ENCODE measurements at places on chromosomes 7 and 10. TPM values are rescaled to one million over a fixed set of nuclear protein-coding genes. Genes with fewer than 3 reads are reported as not detected.

- DNase-seq, result no peak
Observed at GRCh38 chr7:141674171-141674671, 27.7 kb downstream of the DENND11 start.

DNA sequence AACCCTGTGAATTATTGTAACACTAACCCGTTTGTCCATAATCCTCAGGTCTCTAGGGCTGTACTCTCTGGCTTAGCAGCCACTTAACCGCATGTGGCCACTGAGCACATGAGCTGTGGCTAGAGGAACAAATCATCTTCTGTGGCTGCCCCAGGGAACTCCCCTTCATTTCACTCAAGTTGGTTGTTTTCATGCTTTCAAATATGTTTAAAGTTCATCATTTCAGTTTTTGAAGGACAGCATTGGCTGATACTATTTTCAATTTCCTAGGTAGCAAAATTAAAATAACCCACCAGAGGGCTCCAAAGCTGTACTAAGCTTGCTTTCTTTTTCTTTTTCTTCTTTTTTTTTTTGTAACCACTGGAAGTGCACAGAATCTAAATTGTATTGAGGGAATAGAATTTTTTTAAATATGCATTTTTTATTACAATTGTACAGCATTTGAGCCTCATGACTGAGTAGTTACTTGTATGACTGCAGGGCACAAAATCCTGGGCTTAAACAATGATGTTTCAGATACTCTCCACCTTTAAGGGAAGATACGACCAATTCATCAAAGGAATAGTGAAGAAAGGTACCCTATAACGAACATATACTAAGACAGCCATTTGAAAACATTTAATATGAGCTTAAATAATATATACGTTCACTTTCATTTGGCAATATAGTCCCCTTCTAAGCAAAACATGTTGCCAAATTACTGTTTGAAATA lies 38.6 kb downstream of the MRC1 start:
- no peak for DNase-seq

DNA sequence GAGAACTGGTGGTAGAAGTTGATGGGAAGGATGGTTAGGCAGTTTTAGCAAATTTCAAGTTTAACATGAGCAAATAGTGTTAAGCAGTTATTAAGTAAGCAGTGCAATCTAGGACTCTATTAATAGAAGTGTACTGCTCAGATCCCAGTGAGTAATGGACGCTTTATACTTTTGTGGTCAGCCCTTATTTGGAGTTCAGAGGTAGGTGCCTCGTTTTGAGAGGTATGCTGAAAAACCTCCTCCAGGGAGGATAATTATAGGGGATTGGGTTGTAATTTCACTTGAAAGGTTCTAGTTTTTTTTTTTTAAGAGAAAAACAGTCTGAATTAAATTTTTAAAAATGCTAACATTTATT lies 33.5 kb upstream of the CCDC7 start:
- DNase-seq, result no peak

DNA sequence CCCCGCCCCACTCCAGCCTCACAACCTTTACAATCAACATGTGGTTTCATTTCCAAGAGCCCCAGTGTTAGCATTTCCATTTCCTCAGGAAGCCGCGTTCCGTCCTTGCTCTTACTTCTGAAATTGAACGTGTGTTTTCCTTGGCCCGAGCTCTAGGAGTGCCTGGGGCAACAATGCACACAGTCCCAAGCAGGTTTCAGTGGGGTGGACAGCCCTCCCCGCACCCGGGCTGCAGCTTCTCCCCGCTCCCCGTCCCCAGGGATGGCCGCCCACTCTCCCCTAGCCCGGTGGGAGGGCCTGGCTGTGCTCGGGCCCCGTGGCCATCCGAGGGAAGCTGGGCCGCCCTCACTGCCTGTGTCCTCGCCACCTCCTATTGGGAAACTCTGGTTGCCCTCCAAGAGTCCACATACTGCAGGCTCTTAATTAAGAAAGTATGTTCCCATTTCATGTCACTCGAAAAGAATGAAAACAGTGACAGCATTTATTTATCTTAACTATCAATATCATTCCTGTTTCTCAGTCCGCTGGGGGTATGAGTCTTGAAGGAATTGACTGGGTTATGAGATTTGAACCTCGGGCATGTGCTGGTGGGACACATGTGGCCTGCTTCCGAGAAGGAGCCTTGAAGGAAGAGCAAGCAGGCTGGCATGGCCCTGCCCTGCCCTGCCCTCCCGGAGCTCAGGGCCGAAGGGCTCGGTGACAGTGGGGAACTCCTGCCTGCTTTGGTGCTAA lies 163.8 kb downstream of the GRK5 start:
- no peak for DNase-seq

DNA sequence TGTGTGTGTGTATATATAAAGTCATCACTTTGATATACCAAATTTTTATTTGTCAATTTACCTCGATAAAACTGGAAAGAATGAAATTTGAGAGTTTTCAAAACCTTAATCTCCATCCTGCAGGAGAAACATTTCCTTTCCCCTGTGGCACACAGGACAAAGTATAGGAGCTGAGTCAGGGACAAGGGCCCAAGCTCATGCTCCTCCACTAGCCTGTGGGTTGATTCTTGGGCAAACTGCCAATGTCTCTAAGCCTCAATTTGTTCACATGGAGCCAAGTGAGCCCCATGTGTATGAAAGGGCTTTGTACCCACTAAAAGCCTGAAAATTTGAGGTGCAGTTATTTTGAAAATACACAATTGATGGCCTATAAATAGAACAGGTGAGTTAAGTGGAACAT lies 60.3 kb upstream of the IL6 start:
- DNase-seq, result no peak

Gene C10orf67
- not detected for total RNA-seq

DNA sequence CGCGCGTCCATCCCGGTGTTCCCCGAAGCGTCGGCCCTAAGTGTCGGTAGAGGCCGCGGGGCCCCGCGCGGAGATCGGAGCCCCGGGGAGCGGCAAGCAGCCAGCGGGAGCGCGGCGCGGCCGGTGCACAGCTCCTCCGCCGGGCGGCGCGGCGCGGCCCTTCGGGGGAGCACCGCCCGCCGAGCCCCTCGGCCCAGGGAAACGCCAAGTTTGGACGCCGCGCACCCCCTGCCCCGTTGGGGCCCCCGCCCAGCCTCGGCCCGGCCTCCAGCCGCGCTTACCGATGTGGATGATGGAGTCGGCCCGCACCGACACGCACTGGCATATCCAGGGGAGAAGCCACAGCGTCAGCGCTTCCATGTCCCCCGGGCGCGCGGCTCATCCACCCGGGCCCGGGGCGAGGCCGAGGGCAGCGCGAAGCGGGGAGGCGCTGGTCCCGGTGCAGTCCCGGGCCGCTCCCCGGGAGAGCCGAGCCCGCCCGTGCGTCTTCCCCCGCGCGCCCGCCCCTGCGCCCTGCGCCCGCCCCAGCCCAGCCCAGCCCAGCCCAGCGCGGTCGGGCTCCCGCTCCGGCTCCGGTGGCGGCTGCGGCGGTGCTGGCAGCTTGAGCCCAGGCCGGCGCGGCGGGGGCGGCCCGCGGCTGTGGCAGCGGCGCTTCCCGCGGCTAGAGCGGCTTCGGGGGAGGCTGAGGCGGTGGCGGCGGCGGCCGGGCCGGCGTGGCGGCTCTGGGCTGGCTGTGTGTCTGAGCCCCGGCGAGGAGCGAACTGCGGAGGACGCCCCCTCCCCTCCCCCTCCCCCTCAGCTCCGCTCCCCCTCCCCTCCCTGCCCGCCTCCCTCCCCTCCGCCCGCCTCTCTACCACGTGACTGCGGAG lies at the start of gene GRID1:
GRID1 (minus strand) TSS at position 763 of the 869 bp plus-strand sequence.
- DNase-seq, result no peak

GRCh38 chr10:113958631-113959382 lies 84.9 kb upstream of the ADRB1 start:
- DNase-seq, result no peak

DNA sequence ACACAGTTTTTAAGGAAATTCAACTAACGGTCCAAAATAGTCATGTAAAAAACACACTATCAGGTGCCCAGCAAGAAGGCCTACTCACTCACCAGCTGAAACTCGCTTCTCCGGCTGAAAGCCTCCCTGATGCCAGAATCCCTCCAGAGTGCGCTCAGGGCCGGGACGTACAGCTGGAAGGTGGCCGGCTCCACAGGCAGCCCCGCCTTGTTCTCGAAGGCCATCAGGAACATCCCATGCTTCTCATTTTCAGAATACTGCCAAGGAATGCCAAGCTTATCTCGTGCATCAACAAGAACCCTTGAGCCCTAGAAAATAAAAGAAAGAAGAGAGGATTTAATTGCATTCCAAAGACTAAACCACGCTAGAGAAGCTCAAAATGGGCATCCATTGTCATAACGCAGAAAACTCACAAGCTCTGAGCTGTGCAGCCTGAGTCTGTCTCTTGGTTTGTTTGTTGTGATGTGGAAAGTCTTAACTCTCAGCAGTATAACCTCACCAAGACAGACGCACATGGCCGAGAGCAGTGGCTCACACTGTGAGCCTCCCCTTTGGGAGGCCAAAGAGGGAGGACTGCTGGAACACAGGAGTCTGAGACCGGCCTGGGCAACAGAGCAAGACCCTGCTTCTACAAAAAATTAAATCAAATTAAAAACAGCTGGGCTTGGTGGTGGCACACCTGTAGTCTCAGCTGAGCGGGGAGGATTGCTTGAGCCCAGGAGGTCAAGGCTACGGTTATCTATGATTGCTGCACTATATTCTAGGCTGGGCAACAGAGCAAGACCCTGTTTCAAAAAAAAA lies 49.1 kb downstream of the GNA12 start:
- DNase-seq, result no peak

DNA sequence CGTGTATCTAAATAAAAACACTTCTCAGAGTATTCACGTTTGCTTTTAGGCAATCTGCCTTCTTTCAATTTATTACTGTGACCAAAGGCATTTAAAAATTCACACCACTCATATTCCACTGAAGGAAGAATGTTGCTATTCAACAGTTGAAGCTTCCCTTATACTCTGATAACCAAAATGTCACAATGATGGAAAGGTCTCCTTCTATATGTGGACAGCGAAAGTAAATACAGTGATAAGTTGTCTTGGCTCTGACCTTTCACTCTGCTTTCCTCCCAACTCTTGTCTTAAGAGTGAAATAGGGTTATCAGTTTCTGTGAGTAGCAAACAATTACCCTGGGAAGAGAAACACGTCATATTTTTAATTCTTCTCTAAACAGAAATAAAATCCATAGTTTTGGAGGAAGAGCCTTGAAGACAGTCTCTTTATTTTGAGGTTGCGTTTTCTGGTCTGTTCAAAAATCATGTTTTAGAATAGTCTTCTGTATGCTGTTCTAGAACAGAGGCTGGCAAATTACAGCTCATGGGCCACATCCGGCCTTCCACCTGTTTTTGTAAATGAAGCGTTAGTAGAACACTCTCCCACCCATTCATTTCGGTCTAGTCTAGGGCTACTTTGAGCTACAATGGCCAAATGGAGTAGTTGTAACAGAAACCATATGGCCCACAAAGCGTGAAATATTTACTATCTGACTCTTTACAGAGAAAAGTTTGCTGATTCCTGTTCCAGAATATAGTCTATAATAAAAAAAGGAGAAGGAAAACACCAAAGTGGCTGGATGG lies 41.3 kb downstream of the ETV1 start:
- no peak for DNase-seq

- no peak for DNase-seq
Observed at GRCh38 chr7:36742911-36743775, 18.8 kb upstream of the AOAH start.

DNA sequence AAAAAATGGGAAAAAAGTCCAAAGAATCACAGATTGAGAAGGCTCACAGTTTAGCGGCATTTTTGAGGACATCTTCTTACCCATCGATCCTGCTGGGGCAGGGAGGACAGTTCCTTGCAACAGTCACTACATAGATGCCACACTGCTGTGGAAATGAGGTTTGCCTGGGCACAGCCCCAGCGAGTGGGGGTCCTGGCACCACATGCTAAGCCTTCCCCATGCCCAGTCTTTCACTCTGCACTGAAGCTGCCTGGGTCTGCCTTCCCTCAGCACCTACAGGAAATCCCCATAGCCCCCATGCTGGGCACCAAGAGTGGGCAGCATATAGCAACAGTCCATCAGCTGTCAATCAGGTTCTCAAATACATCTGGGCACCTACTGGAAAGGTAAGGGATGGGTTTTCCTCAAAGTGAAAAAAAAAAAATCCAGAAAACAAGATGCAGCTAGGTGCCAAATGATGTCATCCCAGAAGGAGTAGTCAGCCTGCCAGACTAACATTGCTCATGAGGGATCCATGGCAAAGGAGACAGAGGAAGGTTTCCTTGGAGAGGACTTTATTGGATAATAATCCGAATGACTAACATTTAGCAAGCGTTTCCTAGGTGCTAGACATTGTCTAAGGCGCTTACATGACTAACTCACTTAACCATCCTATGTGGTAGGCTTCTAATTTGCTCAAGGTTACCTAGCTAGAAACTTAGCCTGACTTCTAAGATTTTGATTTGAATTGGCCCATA lies 125.7 kb upstream of the CXCL12 start:
- DNase-seq, result no peak

DNA sequence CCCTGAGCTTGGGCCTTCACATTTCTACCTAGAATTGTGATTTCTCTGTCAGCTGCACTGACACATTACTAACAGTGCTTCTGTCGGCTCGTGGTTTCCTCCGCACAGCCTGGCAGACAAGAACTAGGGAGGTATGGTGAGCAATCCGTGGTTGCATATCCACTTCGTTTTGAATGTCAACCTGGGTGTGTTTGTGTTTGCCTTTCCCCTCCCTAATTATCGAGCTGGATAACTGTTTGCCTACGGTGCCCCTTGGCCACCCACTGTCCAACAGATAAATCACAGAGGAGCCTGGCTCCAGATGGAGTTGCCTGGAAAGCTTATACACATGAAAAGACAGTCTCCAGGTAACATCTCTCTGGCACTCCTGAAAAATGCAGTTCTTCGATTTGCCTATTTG lies 228.8 kb downstream of the TRIL start:
- DNase-seq, result no peak

DNA sequence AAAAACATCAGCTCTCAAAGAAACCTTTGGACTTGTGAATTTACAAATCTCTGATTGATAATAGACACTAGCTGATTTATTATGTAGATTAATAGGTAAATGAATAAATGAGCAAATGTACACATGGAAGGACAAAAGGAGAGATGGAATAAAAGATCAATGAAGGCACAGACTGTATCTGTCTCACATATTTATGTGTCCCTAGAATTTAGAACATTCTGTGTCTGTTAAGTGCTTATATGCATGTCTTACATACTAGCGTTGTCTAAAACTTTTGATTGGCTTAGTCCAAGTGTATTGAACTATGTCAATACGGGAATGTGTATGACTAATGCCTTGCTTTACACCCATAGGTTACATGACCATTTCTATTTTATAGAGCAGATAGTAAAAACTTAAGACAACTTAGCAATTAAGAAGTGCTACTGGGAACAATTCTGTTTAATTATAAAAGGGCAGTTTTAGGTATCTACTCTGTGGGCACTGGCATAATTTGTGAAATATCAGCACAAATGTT lies 140.3 kb downstream of the PLXDC2 start:
- no peak for DNase-seq

DNA sequence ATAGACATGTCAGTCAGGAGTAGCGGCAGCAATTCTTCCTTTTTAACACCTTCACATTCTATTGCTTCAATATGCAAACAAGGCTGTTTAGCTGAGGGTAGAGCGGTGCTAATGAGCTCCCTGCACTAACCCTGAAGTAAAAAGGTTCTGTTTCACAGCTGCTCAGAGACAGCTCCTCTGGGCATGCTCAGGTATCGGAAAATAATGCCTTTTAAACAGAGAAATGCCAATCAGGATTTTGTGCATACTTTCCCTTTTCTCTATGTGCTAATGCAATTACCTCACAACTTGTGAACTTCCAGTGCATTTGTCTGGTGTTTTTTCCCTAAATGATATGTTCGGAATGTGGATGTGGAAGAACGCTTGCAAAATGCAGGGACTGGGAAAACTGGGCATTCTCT lies 307.7 kb upstream of the FZD8 start:
- no peak for DNase-seq

Gene ZPBP
- not detected for total RNA-seq

Measured in activated T-helper 2 cell treated with anti-CD3 and anti-CD28 coated beads, Interferon-gamma antibody, Interleukin-2, Interleukin-4, amounts not matched to agents 10 μg/mL and 5 μg/mL and 100 μg/mL, durations not matched to agents 14 hours and 24 hours and 36 hours (primary cell).